ENCODE measurements at places on chromosomes 16 and 17. TPM values are rescaled to one million over a fixed set of nuclear protein-coding genes. Genes with fewer than 3 reads are reported as not detected.

DNA sequence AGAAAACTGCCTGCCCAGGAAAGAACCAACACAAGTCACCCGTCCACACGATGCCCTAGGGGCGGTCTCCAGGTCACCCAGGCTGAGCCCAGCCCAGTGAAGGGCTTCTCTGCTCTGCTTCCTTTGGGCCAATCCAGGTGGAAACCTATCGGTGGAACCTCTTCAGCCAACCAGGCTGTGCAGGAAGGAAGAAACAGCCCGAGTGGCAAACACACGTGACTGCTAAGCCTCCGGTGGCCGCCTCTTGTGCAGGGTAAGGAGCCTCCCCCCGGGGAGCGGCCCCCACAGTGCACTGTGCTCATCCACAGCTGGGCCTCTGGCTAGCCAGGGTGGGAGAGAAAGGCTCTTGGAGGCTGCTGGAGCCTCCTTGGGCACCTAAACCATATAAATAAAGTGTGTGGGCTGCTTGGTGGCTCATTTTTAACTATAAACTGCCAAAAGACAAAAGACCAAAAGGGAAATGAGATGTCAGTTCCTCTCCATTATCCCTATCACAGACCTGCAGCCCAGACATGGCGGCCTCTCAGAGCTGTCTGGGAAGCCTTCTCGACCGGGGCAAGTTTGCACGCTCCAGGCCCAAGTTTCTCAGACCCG lies 2.4 kb downstream of the RTN4RL1 start:
- DNase-seq: no peak

DNA sequence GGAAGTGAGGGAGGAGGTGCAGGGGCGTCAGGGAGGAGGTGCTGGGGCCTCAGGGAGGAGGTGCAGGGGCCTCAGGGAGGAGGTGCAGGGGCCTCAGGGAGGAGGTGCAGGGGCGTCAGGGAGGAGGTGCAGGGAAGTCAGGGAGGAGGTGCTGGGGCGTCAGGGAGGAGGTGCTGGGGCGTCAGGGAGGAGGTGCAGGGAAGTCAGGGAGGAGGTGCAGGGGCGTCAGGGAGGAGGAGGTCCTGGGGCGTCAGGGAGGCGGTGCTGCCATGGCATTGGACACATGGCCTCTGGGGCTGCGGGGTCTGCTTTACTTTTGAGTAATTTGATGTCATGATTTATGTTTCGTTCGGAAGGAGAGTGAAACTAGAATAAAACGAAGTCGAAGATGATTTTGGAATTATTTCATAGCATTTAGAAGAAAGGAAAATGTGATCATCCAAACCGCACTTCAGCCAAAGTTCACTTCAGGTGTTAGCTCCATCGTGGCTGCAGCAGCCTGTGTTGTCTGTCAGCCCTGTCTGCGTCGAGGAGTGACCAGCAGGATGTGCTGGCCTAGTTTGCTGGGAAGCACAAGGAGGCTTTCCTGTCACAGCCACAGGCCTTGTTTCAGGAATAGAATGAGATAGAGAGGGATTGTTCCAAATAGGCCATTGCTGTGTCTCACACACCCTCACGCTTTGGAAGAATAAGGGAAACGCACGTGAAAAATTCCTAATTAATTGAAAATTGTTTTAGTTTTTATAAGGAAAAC lies 42.8 kb downstream of the RAB11FIP3 start:
- DNase-seq: no peak

The UBE2I gene
- 97.9 TPM for total RNA-seq

GRCh38 chr17:18028952-18029540 lies 9.9 kb downstream of the ATPAF2 start:
- no peak for DNase-seq

The KRTAP1-5 gene
- total RNA-seq: not detected

- no peak for DNase-seq
Measured at GRCh38 chr16:17069681-17070080, 401.1 kb downstream of the XYLT1 start.

DNA sequence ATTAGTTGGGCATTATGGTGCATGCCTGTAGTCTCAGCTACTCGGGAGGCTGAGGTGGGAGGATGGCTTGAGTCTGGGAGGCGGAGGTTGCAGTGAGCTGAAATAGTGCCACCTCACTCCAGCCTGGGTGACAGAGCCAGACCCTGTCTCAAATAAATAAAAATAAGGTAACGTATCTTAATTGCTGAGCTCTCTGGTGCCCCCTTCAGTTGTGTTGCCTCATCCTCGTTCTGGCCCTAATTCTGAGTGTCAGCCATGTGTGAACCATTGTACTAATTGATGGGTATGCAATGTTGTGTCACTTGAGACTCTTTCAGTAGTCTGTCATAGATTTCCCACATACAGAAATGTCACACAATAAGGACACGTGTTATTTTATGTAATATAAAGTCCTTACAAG lies 363.1 kb upstream of the RBFOX1 start:
- DNase-seq: no peak

GRCh38 chr17:75566416-75566815 lies 21.2 kb upstream of the MYO15B start:
- no peak for DNase-seq

GRCh38 chr16:67193536-67193935 lies 1.6 kb downstream of the E2F4 start:
- no peak for DNase-seq

Measured in chondrocyte (in vitro differentiated cells).